ENCODE measurements at places on chromosomes 1 and 21. TPM values are rescaled to one million over a fixed set of nuclear protein-coding genes. Genes with fewer than 3 reads are reported as not detected.
A peak's percentile ranks its signal among the peaks of the same experiment; 100 is the strongest.

DNA sequence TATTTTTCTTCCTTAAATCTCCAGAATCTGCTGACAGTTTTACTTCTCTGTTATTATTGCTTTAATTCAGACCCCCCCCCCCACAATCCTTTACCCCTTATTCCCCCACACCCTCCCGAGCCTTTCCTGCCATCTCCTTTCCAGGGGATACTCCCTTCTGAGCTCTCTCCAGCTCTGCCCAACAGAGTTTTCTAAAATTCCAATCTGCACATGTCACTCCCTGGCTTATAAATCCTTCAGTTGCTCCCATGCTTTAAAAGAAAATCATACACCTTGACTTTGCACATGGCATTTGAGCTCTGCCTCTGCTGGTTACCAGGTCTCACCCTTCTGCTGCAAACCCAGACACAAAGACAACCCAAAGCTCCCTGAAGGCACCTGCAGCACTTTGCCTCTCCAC is 11.7 kb upstream of the EPS8L3 start:
- H3K27me3 ChIP-seq, result no peaks in the 10 kb centered on the region
- no peaks in the 10 kb centered on the region for H3K36me3 ChIP-seq
- no peaks in the 10 kb centered on the region for H3K4me1 ChIP-seq
- no peak for DNase-seq
- H3K4me3 ChIP-seq, result no peak overlapping the region

DNA sequence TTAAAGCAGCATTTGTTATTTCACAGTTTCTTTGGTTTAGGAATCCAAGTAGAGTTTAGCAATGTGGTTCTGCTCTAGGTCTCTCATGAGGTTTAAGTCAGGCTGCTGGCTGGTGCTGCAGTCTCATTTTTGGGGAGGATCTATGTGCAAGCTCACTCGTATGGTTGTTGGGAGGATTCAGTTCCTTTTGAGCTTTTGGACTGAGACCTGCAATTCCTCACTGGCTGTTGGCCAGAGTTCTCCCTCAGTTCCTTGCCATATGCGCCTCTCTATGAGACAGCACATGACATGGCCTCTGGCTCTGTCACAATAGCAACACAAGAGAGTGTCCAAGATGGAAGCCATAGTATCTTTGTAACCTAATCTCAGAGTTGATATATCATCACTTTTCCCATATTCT is 91.0 kb downstream of the OLFML2B start:
- H3K4me3 ChIP-seq, result no peak overlapping the region
- no peak overlapping the region for H3K27ac ChIP-seq
- DNase-seq, result no peak
- no peaks in the 10 kb centered on the region for H3K4me1 ChIP-seq
- no peaks in the 10 kb centered on the region for H3K36me3 ChIP-seq
- H3K27me3 ChIP-seq, result no peaks in the 10 kb centered on the region

DNA sequence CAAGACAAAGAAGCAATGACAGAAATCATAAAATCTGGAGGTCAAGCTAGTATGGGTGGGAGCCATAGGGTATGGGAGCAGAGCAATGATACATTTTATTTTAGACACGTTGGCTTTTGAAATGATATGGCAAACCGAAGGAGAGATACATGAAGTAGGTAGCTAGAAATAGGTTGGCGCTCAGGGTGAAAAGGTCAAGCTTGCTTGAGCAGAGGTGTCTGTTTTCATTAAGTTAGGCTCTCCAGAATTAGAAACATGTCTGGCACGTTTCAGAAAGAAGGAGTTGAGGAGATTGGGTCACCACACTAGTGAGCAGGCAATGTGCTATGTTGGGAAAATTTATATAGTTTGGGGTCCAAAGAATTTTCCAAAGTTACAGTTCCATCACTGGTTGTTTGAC is 151.4 kb downstream of the AMY1C start:
- H3K27ac ChIP-seq, result no peak overlapping the region
- H3K36me3 ChIP-seq, result no peaks in the 10 kb centered on the region
- H3K4me3 ChIP-seq, result no peak overlapping the region
- H3K4me1 ChIP-seq, result no peaks in the 10 kb centered on the region

- no peaks in the 10 kb centered on the region for H3K4me1 ChIP-seq
- H3K4me3 ChIP-seq, result no peak overlapping the region
- no peaks in the 10 kb centered on the region for H3K36me3 ChIP-seq
- no peaks in the 10 kb centered on the region for H3K27me3 ChIP-seq
- no peak for DNase-seq
These were observed 358.9 kb downstream of the RPS6KC1 start for GRCh38 chr1:213409971-213410370.

DNA sequence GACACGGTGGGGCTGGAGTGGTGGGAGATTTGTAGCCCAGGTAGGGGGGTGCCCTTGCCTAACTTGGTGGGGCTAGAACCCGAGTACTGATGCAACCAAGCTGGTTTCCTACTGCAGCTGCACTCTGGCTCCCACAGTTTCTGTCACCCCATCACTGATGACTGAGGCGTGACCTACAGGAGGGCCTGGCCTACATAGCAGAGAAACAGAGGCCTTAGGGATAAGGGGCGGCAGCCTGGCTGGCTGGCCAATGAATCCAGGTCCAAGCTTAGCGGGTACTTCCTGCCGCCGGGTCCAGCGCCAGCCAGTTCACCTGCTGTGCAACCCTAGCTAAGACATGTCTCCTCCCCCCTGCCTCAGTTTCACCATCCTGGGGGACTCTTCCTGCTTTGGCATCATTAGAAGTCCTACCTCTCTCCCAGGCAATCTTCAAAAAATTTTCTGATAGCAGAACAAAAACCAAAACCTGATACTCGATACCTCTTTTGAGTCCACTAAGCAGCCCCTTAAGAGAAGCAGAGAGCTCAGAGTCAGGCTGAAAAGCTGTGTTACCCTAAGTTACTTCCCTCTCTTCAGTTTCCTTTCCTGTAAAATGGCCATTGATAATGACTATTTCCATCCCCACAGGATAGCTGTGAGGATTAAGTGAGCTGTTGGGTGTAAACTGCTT is 27.3 kb upstream of the RNF19B start:
- H3K4me1 ChIP-seq, result peaks cover 46% of the 10 kb centered on the region
- no peak overlapping the region for H3K4me3 ChIP-seq
- DNase-seq, result no peak
- H3K36me3 ChIP-seq, result no peaks in the 10 kb centered on the region
- no peaks in the 10 kb centered on the region for H3K27me3 ChIP-seq

CLCA1 gene
- not detected for total RNA-seq

CLCNKB gene
- 0.35 TPM for total RNA-seq

DNA sequence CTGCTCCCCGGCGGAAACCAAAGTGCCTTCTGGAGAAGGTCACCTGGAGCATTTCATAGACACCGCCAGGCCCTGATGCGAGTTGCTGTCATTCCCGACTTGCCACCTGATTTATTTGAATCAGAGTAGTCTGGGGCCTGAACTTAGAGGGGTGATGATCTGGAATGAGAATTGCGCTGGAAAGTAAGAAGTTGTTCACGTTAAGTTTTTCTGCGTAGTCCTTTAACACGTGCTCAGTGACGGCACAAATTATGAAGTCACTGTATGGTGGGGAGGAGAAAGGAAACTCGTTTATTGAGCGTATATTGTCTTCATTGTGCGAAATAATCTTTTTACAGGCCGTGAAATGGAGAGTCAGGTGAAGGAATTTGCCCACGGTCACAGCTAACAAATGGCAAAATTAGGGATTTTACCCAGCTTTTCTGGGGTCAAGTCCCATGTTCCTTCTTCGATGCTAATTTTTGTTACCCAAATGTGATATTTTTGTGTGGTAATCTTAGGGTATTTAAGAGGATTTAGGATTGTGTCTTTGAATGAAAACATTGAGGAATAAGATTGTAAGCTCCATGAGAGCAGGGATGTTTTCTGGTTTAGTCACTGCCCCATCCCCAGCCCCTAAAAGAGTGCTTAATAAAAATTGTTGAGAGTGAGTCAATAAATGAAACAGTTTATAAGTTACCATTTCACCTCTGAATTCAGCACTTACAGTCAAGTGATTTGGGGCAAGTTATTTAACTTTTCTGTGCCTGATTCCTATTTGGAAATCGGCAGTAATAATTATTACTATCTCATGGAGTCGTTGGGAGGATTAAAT is 46.4 kb upstream of the NBL1 start:
- H3K4me3 ChIP-seq, result peak overlapping the region; percentile 95
- no peak for DNase-seq
- H3K4me1 ChIP-seq, result peaks cover 27% of the 10 kb centered on the region
- H3K27me3 ChIP-seq, result no peaks in the 10 kb centered on the region

- no peaks in the 10 kb centered on the region for H3K36me3 ChIP-seq
- no peak overlapping the region for H3K4me3 ChIP-seq
- no peak overlapping the region for H3K27ac ChIP-seq
- H3K4me1 ChIP-seq, result peaks cover 29% of the 10 kb centered on the region
These were observed 18.8 kb downstream of the TMCC2 start for GRCh38 chr1:205246351-205247119.

DNA sequence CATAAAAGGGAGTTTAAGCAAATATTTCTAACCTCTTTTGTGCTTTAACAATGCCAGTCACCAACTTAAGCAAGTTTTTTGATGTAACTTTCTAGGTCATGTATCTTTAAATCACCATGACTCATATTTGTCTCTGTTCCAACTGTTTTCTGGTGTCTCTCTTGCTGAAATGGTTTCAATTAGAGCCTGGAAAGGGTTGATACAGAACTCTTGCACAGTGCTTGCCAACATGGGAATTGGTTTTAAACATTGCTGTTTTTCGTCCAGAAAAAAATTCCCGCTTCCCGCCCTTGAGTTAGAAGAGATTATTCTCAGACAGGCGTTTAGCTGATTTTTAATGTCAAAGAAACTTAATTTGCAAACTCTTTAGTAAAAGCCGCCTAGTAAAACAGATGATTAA is 46.4 kb upstream of the SLC22A15 start:
- DNase-seq, result no peak
- no peak overlapping the region for H3K27ac ChIP-seq
- no peaks in the 10 kb centered on the region for H3K27me3 ChIP-seq

DNA sequence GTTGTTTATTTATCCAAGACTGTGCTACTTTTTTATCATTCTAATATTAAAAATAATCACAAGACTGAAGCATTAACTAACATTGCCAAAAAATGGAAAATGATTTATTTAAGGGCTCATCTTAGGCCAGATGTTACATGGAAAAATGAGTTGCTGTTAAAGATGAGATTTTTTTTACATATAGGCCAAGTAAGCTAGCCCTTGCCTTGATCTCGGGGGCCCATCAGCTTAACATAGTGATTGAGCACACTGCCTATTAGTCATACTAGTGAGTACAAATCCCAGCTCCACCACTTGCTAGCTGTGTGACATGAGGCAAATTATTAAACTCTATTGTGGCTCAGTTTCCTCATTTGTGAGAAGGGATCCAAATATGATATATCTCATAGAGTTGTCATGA is 275.9 kb upstream of the SNX7 start:
- no peak for DNase-seq
- H3K4me1 ChIP-seq, result peaks cover 8% of the 10 kb centered on the region
- no peak overlapping the region for H3K27ac ChIP-seq
- H3K27me3 ChIP-seq, result no peaks in the 10 kb centered on the region
- no peak overlapping the region for H3K4me3 ChIP-seq
- H3K36me3 ChIP-seq, result no peaks in the 10 kb centered on the region

DNA sequence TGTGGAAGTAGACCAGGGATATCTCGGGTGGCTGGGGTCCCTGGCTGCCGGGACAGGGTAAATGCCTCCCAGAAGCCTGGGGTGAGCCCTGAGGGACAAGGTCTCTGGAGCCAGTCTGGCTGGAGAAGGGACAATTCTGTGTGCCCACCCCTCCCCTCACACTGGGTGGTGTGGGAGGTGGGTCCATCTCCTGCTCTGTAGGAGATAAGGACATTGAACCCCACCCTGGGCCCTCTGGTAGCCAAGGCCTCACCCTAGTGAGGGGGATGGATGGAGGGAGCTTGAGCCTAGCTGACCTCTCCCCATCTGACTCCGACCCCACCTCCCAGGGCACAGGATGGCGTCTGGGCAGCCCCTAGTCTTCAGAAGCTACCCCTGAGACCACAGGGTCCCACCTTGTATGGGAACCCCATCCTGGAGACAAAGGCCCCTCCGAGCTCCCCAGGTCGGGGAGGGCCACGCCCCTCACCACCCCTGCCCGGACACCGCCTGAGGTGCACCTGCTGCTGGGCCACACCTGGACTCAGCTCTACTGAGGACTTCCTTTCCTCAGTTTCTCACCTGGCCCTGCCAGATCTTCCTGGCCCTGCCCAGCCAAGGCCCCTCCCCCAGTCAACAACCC is 4.3 kb downstream of the AGRN start:
- H3K27me3 ChIP-seq, result no peaks in the 10 kb centered on the region
- peak overlapping the region; percentile 31 for H3K4me3 ChIP-seq
- H3K36me3 ChIP-seq, result no peaks in the 10 kb centered on the region

GRCh38 chr1:211595419-211595818 is 16.5 kb upstream of the SLC30A1 start:
- H3K27me3 ChIP-seq, result no peaks in the 10 kb centered on the region
- no peak overlapping the region for H3K4me3 ChIP-seq
- peaks cover 11% of the 10 kb centered on the region for H3K4me1 ChIP-seq
- no peaks in the 10 kb centered on the region for H3K36me3 ChIP-seq
- no peak overlapping the region for H3K27ac ChIP-seq
- DNase-seq, result no peak

SH2D5 gene
- 0.52 TPM for total RNA-seq

DNA sequence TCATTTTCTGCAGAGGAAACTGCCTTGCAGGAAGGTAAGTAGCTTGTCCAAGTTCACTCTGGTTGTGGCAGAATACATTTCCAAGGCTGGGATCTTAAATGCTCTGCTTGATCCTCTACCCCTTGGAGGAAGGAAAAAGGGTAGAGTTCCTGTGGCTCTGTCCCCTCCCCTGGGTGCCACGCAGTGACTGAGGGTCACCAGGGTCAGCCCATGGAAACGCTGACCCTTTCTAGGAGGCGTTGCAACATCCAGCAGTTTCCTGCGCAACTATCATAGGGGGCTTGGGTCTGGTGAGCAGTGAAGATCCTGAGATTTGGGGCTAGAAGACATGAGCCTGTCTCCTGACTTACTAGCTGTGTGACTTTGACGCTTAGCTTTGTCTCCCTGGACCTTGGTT is 29.4 kb upstream of the EPS8L3 start:
- no peaks in the 10 kb centered on the region for H3K36me3 ChIP-seq
- peaks cover 63% of the 10 kb centered on the region for H3K4me1 ChIP-seq
- no peak for DNase-seq
- H3K27me3 ChIP-seq, result no peaks in the 10 kb centered on the region

- no peak overlapping the region for H3K4me3 ChIP-seq
- DNase-seq, result no peak
- no peaks in the 10 kb centered on the region for H3K36me3 ChIP-seq
- H3K4me1 ChIP-seq, result no peaks in the 10 kb centered on the region
- H3K27ac ChIP-seq, result no peak overlapping the region
These were observed 59.0 kb upstream of the IGSF5 start for GRCh38 chr21:39685991-39686390.

GRCh38 chr1:222606757-222607156 is 11.1 kb upstream of the MIA3 start:
- no peak overlapping the region for H3K27ac ChIP-seq
- no peak overlapping the region for H3K4me3 ChIP-seq
- H3K4me1 ChIP-seq, result no peaks in the 10 kb centered on the region

- H3K4me1 ChIP-seq, result peaks cover 24% of the 10 kb centered on the region
- H3K36me3 ChIP-seq, result no peaks in the 10 kb centered on the region
- H3K4me3 ChIP-seq, result no peak overlapping the region
- H3K27me3 ChIP-seq, result no peaks in the 10 kb centered on the region
These were observed 8.6 kb upstream of the EDN2 start for GRCh38 chr1:41493117-41493536.

SRGAP2 gene
- total RNA-seq, result 77.1 TPM

AMY1C gene
- total RNA-seq, result 8.7 TPM
